ENCODE measurements at places on chromosomes 12 and 14.

- no peak for DNase-seq
These were observed 214.4 kb downstream of the FOXN3 start for GRCh38 chr14:89202413-89203190.

- DNase-seq = no peak
These were observed 4.9 kb downstream of the OR10P1 start for GRCh38 chr12:55641595-55641994.

- DNase-seq = no peak
These were observed 45.3 kb upstream of the OXA1L start for GRCh38 chr14:22721213-22721612.

DNA sequence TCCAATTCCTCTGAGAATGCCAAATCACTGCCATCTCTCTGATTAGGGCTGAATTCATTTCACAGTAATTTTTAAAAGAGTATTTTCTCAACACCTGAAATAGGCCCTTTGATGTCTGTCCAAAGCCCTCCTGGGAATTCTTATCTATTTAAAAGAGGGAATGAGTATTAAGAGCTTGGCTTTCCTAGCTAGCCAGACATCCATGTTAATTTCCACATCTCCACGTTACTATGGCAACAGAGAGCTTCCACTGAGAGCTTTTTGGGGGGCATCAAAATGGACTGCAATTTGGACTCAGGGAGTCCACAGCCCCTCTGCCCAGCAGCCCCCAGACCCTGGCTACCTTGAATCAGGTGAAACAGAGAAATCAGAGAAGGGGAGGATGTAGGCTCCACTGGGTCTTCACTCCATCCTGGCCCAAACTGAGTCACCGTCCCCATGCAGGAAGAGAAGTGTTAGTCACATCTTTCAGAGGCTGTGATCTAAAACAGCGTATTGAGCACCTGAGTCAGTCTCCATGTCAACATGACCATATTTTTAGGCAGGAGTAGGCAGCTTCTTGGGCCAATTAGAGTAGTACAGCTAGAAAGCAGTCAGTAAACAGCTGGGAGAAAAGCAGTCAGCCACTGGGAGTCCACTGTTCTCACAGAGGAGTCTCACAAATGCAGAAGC, 7.0 kb upstream of the FICD start:
- no peak for DNase-seq

DNA sequence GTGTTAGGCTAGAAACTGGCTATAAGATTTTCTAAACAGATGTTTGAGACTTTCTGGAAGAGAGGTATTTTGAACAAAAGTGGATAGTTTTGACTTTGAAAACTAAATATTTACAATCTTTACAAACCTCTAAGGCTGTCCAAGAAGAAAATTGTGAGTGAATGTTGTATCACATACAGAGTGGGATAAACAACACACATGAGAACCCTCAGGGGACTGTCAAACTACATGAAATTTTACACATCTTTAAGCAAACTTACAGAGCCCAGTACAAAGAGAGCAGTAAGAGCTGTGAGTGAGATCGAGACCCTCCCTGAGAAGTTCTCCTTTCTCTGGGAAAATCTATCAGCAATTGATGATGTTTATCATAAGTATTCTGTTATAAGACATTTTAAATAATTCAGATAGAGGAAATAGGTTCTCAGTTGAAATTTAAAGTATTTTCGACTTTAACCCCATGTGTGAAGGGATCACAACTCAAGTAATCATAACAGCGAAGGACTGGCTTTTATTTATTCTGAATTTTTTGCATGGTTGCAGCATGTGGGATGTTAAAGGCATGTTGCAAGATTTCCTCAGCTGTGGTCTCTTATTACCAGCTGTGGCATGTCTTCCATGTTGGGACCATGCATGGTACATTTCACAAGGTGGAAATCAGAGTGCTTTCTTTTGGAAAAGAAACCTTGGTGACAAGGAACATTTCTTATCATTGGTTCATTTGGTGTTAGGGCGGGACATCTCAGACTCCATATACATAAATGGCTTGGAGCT, 264.0 kb upstream of the PRICKLE1 start:
- DNase-seq = no peak

DNA sequence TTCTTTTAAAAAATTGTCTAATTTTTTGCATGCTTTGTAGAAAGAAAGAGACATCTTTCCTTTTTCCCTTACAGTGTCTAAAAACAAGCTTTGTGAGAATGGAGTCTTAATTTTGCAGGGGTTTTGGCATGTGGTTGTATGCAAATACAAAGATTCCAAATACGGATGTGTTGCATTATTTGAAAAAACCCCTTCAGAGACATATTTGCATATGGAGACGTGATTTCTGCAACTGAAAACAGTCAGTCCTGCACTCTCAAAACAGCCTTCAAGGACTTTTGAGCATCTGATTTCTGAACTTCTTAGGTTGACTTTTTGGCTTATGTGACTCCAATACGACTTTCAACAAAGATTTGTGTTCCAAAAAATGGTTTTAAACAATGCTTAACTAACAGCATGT, 7.8 kb downstream of the IRAK3 start:
- no peak for DNase-seq

DNA sequence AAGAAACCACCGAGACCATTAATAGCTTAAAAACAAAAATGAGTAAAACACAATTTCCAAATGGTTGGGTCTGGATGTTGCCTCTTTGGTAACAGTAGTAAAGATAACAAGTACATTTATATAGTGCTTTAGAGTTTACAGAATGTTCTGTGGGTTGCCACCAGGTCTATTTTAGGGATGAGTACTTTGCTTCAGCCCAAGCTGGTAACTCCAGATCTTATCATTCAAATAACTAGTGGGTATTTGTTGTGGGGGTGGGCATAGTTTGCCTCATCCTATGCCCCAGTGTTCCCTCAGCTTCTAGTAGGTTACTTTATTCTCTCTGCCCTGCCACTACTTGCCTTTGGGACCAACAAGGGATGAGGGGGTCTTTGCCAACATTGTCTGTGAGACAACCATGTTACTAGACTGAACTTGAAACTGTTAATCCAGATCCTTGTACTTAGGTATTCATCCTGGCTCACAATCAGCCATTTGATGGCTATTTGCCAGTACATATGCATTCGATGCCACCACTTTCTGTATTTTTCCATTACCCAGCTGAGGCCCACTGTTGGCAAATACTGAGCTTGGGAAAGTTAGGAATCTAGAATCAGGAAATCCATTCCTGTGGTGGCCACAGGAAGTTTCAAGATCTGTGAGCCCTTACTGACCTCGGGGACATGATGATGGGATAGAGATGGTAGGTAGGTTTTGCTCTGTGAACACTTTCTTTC, 17.6 kb upstream of the AKAP6 start:
- no peak for DNase-seq
